ENCODE measurements at places on chromosomes 4 and X.

- no peak for DNase-seq
Observed at GRCh38 chr4:108458681-108459080, 161.7 kb upstream of the RPL34 start.

DNA sequence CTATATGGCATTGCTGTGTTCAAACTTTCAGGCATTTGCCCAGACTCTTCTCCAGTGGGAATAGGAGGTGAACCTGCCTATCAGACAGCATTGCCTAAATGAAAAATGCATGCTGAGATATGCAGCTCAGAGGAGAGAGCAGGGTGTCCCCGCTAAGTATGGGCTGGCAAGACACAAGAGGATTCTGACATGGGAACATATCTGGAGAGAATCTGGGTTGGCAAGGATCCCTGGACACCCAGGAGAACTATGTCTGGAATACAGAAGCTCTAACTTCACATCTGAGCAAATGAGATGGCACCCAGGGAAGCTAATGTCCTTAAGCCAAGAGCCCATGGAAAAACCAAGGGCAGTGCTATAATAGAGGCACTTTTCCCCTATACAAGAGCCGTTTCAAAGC is 18.4 kb downstream of the PPARGC1A start:
- DNase-seq = no peak

DNA sequence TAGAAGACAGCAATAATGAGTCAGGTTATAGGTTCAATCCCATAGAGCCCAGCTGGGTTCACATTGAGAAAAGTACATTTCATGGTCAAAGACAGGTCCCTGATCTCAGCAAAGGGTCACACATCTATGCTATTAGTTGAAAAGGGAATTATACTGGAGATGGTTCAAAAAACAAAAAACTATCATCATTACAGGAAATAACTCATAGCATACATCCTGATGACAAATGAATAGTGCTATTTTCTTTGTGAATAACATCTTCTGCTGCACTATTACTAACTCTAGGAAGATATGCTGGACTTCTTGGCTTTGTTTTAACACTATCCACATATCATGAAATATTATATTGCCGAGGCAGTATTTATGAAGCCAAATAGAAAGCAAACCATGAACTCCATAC is 202.5 kb upstream of the MAB21L2 start:
- no peak for DNase-seq

- no peak for DNase-seq
Observed at GRCh38 chr4:2306773-2307410, 45.0 kb upstream of the MXD4 start.

- peak; percentile 41 for DNase-seq
Observed at GRCh38 chrX:8673201-8673600, 58.7 kb downstream of the ANOS1 start.

DNA sequence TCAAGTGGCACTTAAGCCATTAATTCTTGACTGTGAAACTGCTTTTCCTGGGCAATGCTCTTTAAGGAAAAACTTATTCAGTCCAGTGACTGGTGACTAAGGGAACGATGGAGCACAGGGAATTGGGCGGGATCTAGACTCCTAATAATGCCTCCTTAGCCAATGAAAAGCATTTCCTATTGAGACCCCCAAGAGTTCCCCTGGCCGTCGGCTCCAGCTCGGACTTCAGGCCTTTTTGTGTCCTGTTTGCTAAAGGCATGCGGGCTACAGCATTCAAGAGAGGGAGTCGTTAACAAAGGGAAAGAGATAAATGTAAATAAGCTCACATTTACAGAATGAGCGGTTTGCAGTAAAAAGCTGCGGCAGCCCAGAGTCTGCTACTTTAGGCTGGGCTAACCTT is at the start of gene LPAR4:
LPAR4 (plus strand) TSS at position 232 of the 400 bp plus-strand sequence. CDS start 7,150 bp downstream, outside the sequence.
- peak; percentile 67 for DNase-seq

GRCh38 chrX:7146020-7146702 is 1.4 kb upstream of the STS start:
- no peak for DNase-seq

DNA sequence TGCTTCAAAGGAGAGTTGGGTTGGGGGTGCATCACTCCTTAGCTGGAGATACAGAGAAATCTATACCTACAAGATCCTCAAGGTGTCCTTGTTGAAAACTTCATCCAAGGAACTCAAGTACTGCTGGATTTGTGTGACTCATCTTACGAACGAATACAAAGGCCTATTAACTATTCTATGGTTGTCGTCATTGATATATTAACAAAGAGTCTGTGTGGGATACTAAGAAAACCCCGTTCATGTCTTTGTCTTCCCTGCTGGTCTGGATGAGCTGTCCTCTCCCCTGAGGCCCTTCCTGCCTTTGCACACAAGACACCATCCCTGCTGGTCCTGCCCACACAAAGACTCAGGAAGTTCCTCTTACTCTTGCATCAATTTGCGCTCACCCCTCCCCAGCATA is 54.9 kb upstream of the IRF2 start:
- no peak for DNase-seq

- DNase-seq = peak; percentile 35
Observed at GRCh38 chrX:71181558-71181909, 36.9 kb downstream of the NLGN3 start.

- no peak for DNase-seq
Observed at GRCh38 chr4:185275501-185275900, 66.1 kb downstream of the SNX25 start.

DNA sequence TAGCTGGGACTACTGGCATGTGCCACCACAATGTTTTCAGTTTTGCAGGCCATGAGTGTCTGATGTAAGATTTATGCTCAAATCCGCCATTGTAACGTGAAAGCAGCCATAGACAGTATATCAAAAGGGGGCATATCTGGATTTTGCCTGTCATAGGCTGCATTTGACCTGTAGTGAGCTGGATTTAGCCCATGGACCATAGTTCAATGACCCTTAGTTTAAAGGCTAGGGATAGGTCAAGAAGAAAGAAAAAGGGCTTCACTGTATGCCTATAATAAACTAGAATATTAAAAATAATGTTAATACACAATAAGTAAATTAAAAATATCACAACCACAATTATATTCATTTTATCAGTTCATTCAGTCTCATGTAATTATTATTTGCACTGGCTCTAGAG is 181.8 kb downstream of the STIM2 start:
- DNase-seq = no peak

GRCh38 chr4:116374815-116375214 is 710.6 kb downstream of the TRAM1L1 start:
- DNase-seq = no peak

DNA sequence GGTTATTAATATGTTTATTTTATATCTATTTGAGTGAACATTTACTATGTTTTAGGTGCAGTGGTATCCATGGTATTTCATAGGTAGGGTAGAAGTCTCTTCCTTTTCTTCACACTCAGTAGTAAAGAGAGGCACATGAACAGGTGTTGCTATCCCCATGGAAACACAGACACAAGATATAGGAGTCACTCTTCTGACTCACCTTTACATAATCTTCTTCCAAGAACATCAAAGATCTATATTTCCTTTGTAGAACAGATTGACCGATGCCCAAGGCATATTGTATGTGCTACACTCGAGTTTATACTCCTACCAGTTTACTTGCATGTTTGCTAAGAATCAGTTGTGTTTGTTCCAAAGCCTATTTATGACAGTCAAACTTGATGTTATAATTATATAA is 1997.4 kb downstream of the C4orf33 start:
- DNase-seq = no peak

DNA sequence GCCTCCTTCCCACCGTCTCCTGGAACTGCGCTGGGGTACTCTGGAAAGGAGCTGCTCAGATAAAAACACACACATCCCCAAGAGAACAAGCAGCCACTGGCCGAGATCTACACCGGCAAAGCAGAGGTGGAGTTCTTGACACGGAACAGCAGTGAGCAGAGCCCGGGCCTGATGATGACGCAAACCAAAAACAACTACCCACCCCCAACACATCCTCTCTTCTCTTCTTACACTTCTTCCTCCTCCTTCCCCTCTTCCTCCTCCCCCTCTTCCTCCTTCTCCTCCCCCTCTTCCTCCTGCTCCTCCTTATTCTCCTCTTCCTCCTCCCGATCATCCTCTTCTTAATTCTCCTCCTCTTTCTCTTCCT is 4.6 kb downstream of the PNMA5 start:
- DNase-seq = no peak

- peak; percentile 82 for DNase-seq
Observed at GRCh38 chrX:9708923-9709553, 56.6 kb downstream of the GPR143 start.

GRCh38 chr4:99832321-99832720 is 15.7 kb downstream of the DAPP1 start:
- DNase-seq = no peak

DNA sequence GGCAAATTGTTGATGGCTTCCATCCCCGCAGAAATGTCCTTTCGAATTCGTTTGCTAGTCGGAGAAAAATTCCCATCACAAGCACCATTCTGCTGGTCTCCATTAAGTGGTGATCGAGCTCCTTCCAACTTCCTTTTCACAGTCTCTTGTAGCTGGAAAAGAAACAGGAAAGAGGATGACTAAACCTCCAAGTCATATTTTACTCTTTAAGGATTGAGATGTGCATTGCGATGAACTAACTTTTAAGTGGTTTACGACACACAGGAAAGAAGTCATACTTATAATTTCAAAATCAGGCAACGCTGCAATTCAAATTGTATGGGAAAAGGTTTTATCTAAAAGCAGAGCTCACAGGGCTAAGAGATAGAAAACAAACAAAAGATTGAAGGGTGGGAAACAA is 225.2 kb downstream of the MGST2 start:
- DNase-seq = no peak

DNA sequence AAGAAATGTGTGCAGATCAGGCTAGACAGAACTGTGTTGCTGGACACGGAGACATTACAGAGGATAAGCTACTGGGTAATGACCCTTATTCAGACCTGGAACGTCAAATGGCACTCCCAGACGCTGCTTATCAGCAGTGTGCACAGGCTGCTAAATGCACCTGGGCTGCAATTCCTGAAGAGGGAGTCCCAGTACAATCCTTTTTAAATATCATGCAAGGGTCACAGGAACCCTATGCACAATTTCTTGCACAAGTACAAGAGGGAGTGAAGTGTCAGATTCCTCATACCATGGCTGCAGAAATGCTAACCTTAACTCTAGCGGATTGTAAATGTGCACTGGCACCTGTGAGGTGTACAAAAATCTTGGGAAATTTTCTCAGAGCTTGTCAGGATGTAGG is 16.9 kb downstream of the SPIN2B start:
- no peak for DNase-seq

GRCh38 chrX:288561-288991 is 7.4 kb downstream of the PLCXD1 start:
- DNase-seq = no peak

- no peak for DNase-seq
Observed at GRCh38 chr4:5712517-5712916, 1.5 kb downstream of the EVC start.

DNA sequence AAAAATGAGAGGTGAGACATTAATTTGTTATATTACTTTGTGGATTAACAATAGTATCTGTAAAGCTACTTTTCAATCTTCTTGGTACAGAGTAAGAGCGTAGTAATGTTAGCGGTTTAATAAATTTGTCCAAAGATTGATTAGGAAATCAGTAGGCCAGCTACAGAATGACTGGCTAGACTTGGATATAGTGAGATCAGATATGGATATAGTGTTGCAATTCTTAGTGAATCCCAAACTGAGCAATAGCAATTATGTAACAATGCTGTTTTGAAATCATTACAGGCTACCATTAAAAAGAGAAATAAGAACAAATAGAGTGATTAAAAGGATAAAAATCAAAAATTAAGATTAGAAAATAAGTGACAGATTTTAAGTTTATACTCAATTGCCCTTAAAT is 847 bp upstream of the UGT2A2 start:
- DNase-seq = no peak

DNA sequence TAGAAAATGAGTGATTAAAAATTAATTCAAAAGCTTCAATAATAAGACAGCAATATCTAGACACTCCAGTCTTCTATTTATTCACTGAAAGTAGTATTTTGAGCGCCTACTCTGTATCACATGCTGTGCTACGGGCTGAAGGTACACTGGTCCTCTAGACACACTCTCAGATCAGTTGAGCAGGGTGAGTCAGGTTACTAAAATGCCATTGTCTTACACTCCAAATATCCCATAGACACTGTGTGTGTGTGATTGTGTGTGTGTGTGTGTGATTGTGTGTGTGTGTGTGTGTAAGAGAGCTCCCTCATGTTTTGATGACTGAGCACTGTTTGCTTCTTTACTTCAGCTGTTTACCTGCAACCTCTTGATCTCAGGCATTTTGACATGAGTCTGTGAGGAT is 342.8 kb upstream of the BOD1L1 start:
- no peak for DNase-seq

GRCh38 chr4:3071811-3072210 is 2.5 kb downstream of the HTT-AS start:
- no peak for DNase-seq

DNA sequence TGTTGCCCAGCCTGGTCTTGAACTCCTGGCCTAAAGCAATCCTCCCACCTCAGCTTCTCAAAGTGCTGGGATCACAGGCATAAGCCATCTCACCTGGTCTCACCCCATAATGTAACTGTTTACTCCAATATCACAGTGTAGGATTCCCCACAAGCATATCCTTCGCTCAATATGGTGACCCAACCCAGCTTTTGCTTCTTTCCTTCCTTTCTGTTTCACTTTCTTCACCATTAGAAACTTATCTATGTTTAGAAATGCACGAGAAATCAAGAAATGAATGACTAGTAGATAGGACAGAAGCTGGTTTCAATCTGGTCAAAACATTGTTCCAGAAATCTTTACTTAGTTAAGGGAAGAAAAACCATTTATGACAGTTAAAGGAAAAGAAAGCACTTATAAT is 18.9 kb downstream of the TSPAN5 start:
- no peak for DNase-seq

DNA sequence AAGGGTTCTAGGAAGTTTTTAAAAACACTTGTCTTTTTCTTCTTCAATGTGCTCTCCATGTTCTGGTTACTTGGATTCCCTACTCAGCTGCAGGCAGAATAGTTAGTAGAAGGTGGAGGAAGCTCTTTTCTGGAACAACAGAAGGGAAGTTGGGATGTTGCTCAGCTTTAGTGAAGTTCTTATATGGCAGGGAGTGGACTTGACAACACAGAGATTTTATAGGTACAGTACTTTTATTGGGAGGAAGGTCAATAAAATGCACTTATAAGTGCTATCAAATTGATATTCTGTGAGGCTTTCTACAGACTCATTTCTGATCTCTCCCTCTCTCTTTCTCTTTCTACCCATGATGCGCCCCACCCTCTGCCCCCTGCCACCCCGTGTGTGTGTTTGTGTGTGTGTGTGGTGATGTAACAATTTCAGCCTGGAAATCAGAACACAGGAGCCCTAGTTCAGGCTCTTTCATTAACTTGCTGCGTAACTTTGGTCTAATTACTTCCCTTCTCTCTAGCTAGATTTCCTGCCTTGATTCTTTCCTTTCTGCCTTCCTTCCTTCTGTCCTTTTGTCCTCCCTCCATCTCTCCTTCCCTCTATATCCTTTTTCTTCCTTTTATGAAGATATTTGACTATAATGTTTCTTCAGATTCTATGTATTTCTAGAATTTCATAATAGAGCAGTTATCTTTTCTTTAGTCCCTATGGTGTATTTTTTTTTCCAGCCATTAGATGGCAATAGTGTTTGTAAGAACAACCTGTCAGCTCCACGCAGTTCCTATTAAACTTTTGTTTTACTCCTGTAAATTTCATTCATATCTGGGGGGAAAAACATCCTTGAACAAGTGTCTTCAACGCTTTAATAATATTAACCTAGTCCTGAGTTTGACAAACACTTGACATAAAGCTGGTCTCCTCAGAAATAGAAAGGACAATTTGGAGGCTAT is 37.1 kb downstream of the HEPH start:
- DNase-seq = no peak

GRCh38 chr4:140152751-140153418 is 1.1 kb downstream of the MAML3 start:
- DNase-seq = peak; percentile 71
